ENCODE measurements at places on chromosomes 3 and 15. TPM values are rescaled to one million over a fixed set of nuclear protein-coding genes. Genes with fewer than 3 reads are reported as not detected.

SLC2A2 gene
- not detected for total RNA-seq

SENP7 gene
- total RNA-seq: 5.4 TPM

- DNase-seq: peak; percentile 95
Observed at GRCh38 chr15:43168192-43169107, 16.8 kb upstream of the CCNDBP1 start.

GRCh38 chr15:63288778-63289378, 11.5 kb downstream of the APH1B start:
- peak; percentile 69 for DNase-seq

DNA sequence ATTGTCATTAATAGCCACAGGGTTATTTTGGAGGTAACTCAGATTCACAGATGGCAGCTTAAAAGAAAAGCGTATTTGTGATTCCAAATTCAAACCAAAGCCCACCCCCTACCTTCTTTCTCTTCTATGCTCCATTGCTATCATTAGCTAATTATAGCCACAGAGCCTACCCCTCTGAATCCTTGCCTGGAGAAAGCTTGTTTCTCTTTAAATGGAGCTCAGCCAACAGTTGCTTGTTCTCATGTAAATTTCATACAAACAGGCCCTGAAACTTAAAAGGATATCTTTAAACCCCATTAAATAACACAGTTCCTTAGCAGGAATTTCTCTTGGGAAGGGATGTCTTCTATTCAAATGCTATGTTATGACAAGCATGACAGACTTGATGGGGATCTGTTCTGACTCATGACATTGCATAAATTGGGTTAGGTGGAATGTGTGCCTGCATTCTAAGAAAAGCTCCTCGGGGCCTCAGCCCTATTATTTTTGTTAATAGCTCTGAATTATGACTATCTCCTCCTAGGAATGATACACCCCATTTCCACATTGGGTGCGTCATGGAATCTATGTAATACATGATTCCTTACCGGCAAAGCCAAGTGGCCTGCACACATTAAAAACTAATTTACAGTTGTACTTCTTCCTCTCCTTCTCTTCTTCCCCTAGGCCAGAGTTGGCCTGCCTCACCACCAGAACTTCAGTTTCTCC, 265.8 kb downstream of the TAFA4 start:
- no peak for DNase-seq

ATG3 gene
- total RNA-seq: 120 TPM

SLC22A13 gene
- total RNA-seq: 0.73 TPM

CELF6 gene
- total RNA-seq: not detected

GRCh38 chr15:101498717-101499480, 9.4 kb upstream of the PCSK6 start:
- no peak for DNase-seq

GRCh38 chr15:57213862-57214261, 162.4 kb upstream of the CGNL1 start:
- DNase-seq: peak; percentile 55

DNA sequence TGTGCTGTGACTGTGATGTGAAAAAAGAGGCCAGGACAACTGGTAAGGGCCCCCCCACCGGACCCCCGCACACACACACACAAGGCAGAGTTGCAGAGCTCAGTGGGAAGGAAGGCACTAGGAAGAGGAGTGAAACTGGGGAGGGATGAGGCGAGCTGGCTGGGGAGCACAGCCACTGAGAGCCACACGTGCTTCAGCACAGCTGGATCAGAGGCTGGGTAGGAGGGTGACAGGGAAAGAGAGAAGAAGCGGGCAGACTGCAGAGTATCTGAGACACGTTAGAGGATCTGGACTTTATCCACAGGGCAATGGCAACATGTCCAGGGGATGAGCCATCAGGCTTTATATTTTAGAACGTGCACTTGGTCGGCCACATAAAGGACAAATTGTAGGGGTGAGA, 38.0 kb upstream of the TKT start:
- no peak for DNase-seq

TIGIT gene
- not detected for total RNA-seq

DNA sequence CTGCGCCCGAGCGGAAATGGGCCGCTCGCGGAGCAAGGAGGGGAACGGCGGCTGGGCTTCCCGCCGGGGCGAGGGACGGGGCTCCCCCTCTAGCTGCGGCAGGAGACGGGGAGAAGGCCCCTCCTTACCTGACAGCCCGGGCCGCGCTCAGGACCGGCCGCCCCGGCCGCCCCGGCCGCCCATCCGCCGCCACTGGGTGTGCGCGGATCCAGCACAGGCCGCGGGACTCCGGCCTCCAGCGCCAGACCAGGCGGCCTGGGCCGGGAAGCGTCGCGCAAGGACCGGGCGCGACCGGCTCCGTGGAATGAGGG, 296 bp downstream of the TPRA1 start:
- DNase-seq: no peak

DNA sequence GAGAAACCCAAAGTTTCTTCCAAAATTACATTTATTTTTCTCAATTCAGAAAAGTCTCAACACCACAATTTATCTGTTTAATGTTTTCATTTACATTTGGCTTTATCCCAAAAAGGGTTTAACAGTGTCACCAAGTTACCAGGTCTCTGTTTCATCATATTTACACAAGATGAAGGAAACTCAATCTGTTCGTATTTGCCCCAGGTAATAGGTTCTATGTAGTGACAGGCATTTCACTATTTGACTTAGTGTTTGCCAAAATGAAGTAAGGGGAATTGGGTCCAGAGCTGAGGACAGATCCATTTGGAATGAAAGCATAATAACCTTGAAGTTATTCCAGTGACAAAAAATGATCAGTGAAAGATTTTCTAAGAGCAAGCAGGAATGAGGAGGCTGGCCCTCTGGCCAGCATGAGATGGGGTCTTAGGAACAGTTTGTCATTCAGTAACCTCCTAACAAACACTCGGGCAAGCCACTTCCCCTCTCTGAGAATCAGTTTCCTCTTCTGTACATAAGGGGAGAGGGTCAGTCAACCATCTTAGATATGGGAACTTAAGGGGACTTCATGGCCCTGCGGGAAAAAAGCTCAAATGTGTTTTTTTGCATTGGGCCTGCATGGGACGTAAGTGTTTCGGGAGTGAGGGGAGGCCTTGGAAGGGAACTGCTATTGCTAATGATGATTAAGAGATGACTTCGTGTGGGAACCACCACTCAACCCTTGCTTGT, 31.8 kb downstream of the UMPS start:
- no peak for DNase-seq

DPP8 gene
- total RNA-seq: 20.0 TPM

DNA sequence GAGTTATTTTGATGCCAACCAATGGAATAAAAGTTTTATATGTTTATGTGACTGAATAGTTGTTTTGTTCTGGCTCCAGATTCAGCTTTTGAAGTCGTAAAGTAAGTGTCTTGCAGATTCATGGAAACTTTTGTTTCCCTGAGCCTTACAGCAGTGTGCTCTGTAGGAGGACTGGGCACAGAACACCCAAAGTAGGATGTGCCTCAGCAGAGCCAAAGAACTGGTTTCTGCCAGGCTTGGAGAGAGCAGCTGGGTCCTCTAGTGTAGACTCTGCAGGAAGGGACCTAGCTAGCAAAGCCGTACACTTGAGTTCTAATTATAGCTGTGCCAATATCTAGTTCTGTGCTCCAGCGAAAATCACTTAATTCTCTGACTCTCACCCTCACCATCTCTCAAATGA, 261.2 kb upstream of the DNAJC19 start:
- no peak for DNase-seq

ADGRG7 gene
- total RNA-seq: not detected

PRR20G gene
- total RNA-seq: not detected

DNA sequence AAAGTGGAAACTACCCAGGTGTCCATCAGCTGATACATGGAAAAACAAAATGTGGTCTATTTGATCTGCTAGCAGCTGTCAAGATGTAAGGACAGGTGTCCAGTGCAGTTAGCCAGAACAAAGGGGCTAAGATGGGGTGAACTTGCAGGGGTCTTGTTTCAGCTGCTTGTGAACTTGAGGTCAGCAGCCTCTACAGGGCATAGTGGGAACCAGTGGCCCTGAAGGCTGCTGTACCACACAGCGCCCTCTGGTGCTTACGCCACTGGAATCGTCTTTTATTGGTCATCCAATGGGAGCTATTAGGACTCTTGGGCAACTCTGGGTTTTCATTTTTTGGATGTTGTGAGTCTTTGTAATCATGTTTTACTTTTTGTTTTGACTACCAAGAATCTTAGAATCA, 62.2 kb upstream of the CTSH start:
- DNase-seq: peak; percentile 32

- DNase-seq: peak; percentile 99
Observed at GRCh38 chr3:18098960-18099587, 326.1 kb downstream of the SATB1 start.

DNA sequence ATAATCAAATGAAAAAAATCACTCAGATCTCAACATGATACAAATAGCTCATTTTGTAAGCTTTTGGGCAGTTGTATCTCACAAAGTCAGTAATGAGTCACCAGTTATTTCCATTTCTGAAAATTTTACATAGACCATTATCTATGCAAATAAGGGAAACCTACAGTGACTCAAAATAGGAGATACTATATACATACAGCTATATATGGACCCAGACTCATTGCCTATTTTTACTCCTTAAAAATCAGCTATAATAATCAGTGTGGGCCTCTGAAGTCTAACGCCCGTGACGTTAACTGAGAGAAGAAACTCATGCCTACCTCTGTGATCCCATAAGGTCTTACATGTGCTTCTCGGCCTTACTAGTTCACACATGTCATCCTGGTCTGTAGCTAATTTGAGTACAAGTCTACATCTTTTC, 31.6 kb downstream of the LRIG1 start:
- DNase-seq: no peak

DNA sequence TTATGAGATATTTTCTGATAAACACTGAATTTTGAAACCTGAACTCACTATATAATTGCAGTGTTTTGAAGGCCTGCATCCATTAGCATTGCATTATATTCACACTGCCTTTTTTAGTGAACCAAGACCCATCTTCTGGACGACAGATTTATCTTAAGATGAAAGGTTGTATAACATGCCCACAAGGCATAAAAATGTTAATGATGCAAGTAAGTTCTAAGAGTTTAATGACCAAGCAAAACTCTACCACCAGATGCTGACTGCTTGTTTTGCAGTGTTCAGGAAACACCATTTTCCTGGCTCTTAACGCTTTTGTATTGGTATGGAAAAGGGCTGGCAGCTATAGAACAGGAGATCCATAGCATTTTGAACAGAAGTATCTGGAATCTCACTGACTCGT, 46.1 kb downstream of the USP50 start:
- DNase-seq: no peak

OIP5 gene
- total RNA-seq: 26.6 TPM

DNA sequence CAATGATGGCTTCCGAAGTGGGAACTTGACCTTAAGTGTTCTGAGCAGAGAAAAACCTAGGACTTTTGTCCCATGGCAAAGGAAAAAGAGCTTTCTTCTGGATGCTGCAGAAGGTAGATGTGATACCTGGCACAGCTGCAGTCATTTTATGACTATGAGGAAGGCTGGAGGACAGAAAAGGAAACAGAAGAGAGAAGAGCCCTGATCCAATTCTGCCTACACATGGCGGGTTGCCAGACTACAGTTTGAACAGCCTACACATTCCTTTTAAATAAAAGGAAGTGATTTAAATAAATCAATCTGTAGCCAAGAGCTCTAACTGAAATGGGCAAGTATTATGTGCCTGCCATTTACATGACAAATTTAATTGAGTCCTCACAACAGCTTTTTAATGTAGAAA, 43.6 kb upstream of the CHRNB4 start:
- DNase-seq: peak; percentile 19

- peak; percentile 63 for DNase-seq
Observed at GRCh38 chr3:166283840-166284239, 446.6 kb upstream of the BCHE start.

GRCh38 chr3:132758740-132759139, 36.5 kb upstream of the NPHP3 start:
- no peak for DNase-seq

GRCh38 chr15:80536716-80537115, 132.5 kb downstream of the ARNT2 start:
- no peak for DNase-seq

FGF7 gene
- not detected for total RNA-seq

NR1I2 gene
- total RNA-seq: 0.04 TPM

GRCh38 chr3:127088511-127089351, 104.2 kb upstream of the PRR23E start:
- DNase-seq: no peak

GRCh38 chr3:35965908-35966307, 326.6 kb downstream of the ARPP21 start:
- peak; percentile 75 for DNase-seq

GOLGA6L4 gene
- 0.73 TPM for total RNA-seq

GRCh38 chr3:195270079-195270816, 711 bp downstream of the XXYLT1 start:
- DNase-seq: peak; percentile 39

DNA sequence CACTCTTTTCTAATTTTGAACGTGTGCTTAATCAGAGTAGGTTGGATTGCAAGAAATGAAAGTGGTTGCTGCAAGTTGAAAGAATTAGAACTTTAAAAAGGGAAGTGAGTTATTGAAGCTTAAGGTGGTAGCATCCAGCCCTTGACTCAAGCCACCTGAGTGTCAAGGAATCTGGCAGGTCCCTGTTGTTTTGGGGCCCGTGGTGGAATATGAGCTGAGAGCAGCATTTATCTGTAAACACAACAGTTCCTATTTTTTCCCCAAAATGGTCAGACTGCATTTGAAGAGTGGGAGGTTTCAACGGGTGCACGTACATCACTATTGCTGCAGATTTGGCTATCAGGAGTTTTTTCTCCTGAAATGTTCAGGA, 1.7 kb downstream of the ITPR1 start:
- no peak for DNase-seq

- peak; percentile 82 for DNase-seq
Observed at GRCh38 chr15:33860754-33861153, 107.5 kb upstream of the CHRM5 start.

SERINC4 gene
- not detected for total RNA-seq

LDHAL6B gene
- total RNA-seq: not detected

DNA sequence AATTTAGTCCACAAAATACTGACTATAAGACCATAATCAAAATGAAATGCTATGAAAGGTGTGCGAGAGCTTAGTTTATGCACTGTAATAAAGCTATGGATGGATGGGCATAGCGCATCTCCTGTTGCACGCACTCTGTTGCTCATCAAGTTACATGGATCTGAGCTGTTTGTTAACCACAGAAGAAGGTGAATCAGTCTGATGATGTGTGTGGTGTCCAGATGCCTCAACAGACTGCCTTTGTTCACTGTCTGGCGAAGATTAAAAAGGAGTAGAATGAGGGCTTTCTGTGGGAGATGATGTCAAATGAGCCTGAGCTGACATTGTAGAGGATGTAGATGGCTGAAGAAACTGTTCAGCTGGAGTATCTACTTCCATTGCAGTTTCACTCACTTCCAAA, 36.1 kb downstream of the NSMCE3 start:
- peak; percentile 45 for DNase-seq

DNA sequence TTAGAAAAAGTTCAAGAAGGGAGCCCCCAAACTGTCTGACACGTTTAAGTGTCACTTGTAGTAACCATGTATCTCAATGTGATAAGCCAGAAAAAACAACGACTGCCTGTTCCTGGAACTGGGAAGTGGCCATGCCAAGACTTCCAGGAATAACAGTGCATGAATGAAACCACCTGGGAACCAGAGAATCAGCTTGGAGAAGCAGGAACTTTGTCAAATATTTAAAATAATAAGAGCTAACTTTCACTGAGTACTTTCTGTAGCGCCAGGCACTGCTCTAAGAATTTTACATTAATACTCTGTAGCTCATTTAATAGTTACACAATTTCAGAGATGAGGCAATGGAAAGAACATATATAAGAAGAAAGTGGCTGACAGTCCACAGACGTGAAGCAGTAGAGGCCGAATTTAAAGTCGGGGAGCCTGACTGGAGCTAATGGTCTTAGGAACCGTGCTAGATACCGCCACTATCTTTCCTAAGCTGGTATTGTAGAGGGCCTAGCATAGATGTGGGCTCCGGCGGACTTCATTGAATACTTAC, 876 bp downstream of the PLSCR1 start:
- no peak for DNase-seq
